ENCODE measurements at places on chromosomes 3 and 15.

GRCh38 chr3:185630182-185630622 lies 44.1 kb downstream of the SENP2 start:
- DNase-seq, result no peak

GRCh38 chr3:182485301-182485700 lies 308.0 kb upstream of the ATP11B start:
- no peak for DNase-seq

DNA sequence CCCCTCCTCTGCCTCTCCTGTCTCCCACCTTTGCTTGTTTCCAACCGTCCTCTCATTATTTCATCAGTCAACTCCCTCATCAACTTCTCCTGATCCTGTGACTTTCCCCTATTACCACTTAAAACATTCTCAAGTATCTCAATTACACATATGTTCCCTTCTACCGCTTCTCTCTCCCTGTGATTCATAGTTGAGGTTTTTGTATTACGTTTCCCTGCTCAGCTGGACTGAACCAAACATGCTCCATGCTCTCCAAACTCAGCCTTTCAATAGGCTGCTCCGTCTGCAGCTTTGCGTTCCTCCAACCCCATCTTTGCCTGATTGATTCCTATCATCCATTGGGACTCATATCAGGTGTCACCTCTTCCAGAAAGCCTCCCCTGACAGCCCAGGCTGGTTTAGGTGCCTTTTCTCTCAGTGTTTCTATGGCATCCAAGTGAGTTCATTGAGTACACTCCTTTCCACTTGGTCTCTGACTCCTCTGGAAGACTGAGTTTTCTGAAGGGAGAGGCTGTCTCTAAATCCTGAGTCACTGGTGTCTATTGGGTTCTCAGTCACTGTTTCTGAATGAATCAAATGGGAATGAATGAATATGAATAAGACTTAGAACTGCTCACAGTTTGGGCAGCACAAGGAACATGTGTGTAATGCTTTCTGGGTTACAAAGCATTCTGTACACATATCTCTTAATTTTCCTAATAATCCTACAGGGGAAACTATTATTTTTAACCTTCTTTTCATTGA lies 56.4 kb downstream of the PLD1 start:
- DNase-seq, result no peak

DNA sequence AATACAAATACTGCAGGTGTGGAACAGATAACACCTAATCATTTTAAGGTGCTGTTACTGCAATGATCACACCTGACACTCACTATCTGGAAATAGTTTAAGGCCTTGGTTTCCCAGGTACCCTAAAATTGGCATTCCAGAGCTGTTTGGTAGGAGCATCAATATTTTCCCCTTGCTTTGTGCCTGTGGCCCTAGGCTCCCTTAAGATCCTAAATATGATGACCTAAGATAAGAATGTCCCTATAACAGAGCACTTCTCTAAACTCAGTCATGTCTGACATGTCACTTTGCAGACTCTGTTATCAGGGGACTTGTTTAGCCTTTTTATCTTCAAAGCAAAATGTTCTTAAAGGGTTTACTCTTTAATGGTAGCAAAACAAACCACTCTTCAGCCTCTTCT lies 115.9 kb upstream of the STRIT1 start:
- no peak for DNase-seq

DNA sequence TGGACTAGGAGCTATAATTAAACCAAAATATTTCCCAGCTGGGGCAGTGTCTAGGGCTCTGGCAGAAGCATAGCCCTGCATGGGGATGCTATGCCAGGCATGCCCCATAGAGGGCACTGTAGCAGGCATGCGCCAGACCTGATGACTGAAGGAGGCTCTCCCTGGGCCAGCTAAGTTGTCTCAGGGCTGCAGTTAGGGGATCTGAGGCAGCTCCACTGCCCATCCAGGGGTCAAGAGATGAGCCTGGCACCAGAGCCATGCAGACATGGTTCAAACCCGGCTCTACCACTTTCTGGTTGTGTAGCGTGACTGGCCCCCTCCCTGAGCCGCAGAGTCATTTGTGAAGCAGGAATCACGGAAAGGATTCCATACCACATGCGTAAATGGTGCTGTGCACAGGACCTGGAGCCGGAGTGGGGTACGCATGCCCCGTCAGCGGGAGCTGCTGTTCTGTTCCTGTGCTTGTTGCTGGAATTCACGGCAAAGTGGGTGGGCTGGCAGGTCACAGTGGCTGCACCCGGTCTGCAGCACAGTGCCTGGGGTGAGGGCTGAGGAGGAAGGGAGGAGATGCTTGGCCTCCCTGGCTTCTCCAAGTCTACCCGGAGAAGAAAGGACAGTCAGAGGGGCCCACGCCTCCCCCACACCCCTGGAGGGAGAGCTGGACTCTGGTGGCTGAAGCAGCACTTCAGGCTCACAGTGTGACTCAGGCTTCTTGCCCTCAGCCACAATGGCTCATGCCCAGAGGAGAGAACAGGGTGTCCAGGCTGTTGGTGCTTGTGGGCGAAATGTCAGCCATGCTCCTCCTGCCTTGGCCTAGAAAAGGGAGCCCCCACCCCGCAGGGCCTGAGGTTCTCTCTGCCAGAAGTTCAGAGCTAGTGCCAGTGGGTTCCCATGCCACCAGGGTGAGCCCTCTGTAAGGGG lies 43.1 kb downstream of the DNASE1L3 start:
- DNase-seq, result no peak

- DNase-seq, result no peak
Measured at GRCh38 chr15:55907797-55908196, 85.6 kb downstream of the NEDD4 start.

- no peak for DNase-seq
Measured at GRCh38 chr3:4476496-4476895, 9.4 kb upstream of the SUMF1 start.

DNA sequence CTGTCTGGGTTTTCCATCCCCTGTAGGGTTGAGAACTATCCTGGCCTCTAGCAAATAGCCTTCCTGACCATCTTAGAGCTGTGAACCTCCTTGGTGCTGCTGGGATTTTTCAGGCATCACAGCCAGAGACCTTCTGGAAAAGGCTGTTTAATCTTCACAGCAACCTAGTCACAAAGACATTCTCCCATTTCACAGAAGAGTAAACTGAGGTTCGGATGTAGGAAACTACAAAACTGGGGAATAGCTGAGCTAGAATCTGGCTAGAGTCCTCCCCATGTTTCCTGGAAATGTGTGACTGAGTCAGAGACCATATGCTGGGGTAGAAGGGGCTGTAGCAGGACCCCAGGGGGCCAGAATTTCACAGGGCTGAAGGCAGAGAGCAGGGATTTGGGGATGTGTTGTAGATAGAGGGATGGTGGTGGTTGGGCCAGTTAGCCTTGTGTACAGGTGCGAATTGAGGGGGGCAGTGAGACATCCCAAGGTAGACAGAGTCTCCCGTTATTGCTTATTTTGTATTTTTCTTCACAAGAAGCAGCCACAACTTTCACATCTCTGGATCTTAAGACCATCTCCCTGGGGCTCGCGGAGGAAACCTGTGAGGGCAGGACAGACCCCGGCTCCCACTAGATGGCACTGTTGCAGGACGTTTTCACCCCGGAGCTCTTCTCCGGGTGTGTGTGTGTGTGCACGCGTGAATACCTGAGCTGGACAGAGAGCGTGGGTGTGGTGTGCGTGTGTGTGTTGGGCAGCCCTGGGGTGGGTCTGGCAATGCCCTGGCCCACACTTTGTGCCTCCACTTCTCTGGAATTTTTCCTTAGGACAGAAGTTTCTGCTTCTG lies 66.9 kb upstream of the PRR23C start:
- peak; percentile 2 for DNase-seq

DNA sequence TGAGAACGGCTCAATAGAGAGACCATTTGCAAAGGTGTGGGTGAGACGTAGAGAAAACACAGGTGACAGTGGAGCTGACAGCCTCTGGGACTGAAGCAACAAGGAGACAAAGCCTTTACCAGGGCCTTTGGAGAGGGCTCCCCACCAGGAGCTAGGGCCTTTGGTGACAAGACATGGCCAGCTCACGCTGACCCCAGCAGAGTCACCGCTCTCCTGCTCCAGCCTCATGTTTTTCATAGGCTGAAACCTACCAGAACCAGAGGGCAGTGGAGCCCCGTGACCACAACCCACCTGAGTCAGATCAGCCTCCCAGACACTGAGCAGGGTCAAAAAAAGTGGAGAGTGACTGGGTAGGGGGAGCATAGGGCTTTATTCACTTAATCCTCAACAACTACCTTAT lies 214.7 kb downstream of the SHQ1 start:
- no peak for DNase-seq

GRCh38 chr3:125000661-125001060 lies 55.1 kb downstream of the HEG1 start:
- no peak for DNase-seq

DNA sequence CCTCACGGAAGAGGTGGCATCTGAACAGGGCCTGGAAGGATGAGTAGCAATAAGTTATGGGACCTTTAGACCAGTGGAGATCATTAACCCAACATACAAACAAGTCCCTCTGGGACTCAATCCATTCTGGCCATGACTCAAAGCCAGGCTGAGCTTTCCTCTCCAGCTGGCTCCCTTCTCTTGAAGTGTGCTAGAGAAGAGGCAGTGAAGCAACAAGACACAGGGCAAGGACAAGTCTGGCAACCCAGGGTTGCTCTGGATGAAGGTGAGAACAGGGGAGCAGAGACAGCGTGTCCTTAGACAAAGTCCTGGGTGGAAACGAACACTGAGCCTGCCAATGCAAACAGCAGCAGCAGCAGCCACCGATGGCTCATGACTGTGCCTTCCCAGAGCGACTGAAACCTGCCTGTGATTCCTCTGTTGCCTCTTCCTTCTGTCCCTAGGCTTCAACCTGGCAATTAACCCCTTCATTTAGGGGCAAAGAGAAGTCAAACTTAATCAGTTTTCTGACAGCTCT lies 86.8 kb downstream of the BDH1 start:
- no peak for DNase-seq

GRCh38 chr15:85997618-85998017 lies 82.1 kb upstream of the AGBL1 start:
- no peak for DNase-seq

DNA sequence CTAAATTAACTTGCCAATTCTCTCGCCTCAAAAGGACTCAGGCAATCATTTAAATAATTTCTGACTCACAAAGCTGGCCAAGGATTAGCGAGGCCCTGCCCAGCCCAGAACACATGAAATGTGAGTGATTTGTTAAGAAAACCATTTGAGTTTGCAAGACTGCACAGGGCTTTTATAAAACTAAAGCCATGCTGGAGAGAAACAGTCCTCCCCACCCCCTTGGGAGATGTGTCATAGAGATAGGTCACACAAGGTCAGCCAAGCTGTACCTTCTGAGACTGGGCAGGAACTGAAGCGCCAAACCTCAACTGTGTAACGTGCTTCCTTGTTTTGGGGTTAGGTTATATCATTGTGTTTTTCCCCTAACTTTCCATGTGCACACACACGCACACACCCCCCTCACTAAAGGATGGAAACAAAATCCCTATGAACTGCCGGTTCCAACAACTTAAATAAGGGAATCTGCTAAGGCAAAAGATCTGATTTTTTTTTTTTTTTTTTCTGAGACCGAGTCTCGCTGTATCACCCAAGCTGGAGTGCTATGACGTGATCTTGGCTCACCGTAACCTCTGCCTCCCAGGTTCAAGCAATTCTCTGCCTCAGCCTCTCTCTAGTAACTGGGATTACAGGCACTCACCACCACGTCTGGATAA lies 8.1 kb downstream of the SPATA12 start:
- no peak for DNase-seq

GRCh38 chr3:87354398-87354797 lies 78.0 kb upstream of the POU1F1 start:
- DNase-seq, result no peak

DNA sequence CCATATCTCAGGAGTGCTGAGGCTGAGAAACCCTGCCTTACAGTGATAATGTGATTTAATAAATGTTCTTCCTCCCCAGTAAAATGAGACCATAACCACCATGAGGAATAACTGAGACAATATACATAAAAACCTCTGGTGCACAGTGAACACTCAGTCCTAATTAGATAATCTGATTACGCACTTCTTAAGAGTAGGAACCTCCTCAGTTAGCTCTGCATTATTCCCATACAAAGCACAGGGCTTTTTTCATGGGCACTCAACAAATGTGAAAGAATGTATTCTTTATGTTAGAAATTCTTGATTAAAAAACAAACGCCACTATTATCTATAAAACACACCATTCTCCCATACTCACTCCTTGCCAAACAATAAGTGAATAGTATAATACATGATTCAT lies 97.0 kb downstream of the TNIK start:
- no peak for DNase-seq

Data from stimulated activated CD8-positive, alpha-beta memory T cell treated with anti-CD3 and anti-CD28 coated beads, Interleukin-4, amount 100 ng/mL, for 4 hours (primary cell).